NCI-H748 treated with DMSO at 0.1 percent for 48 hours (cell line): ENCODE measurements at places on chromosomes 2 and 18.

DNA sequence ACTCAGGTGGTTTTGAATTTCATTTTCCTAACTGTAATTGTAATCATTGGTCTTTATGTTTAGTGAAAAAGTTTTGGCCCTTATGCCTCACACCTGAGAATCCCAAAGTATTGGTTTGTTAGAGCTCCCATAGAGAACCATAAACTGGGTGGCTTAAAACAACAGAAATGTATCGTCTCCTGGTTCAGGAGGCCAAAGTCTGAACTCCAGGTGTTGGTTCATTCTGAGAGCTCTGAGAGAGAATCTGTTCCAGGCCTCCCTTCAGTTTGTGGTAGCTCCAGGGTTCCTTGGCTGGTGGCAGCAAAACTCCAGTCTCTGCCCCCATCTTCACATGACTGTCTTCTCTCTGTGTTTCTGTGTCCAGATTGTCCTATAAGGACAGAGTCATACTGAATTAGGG lies 11.0 kb downstream of the IL37 start:
- no peak for DNase-seq

- DNase-seq, result no peak
These were observed 38.3 kb upstream of the EPB41L3 start for GRCh38 chr18:5582076-5582475.

GRCh38 chr2:33022395-33022985 lies 75.7 kb downstream of the LTBP1 start:
- DNase-seq, result no peak

- no peak for DNase-seq
These were observed 126.9 kb downstream of the MAP3K20 start for GRCh38 chr2:173202570-173202969.

DNA sequence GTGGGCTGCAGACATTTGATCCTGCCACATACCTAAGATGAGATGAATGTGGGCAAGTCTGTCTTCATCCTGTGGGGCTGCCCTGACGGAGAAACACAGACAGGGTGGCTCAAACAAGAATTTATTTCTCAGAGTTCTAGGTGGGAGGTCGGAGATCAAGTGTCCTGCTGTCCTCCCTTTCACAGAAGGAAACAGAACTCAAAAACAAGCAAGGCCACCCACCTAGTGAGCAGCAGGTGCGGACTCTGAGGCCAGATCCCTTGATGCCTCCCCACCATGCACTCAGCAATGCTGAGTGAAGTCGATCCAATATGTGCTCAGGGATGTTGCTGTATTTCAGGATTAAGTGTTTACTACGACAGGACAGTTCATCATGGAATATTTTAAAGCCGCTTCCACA lies 63.0 kb upstream of the SNTG2 start:
- DNase-seq, result no peak

GRCh38 chr2:1976728-1977416 lies 232.6 kb upstream of the PXDN start:
- no peak for DNase-seq

DNA sequence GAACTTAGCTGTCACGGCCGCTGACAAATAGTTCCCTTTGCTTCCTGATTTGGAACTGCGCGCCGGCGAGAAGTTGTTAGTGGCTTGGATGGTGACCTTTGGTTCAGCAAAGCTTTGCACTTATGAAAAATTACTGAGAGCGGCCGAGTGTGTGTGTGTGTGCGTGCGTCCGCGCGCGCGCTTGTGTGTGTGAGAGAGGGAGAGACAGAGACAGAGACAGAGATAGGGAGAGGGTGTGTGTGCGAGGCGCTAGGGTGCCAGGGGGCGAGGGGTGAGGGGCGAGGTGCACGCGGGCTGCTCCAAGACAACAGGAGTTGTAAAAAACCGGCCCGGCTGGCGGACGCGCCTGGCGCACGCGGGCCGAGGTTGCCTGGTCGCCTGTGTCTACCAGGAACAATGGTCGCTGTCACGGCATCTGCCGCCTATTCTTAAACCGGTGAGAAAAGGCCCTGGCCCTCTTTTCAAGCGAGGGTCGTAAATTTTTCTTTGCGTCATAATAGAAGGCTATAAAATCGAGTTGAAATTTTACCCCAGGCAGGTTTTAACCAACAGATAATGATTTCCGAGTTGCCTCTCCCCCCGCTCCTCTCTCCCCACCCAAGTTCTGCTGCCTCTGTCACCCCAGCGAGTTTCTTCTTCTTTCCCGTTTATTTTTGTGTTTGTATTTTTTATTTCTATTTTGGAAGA lies 535 bp downstream of the HOXD3 start:
- DNase-seq, result peak; percentile 77

DNA sequence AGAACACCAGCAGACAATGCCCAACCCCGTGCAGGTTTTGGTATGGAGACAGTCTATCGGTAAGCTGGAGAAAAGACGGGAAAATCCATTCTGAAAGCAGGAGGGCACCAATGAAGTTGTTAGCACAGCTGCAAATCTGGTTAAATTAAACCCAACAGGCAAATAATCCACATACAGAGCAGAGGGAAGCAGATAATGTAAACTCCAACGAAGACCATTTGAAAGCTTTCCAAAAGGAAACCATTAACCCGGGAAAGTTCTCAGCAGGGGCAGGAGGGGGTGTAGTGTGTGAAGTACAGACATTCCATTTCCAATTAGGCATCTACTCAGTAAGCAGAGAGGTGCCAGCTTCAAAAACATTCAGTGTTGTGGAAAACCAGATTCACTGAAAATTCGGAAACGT lies 10.3 kb downstream of the EDAR start:
- peak; percentile 21 for DNase-seq

- no peak for DNase-seq
These were observed 54.0 kb upstream of the RIOK3 start for GRCh38 chr18:23399067-23399466.

DNA sequence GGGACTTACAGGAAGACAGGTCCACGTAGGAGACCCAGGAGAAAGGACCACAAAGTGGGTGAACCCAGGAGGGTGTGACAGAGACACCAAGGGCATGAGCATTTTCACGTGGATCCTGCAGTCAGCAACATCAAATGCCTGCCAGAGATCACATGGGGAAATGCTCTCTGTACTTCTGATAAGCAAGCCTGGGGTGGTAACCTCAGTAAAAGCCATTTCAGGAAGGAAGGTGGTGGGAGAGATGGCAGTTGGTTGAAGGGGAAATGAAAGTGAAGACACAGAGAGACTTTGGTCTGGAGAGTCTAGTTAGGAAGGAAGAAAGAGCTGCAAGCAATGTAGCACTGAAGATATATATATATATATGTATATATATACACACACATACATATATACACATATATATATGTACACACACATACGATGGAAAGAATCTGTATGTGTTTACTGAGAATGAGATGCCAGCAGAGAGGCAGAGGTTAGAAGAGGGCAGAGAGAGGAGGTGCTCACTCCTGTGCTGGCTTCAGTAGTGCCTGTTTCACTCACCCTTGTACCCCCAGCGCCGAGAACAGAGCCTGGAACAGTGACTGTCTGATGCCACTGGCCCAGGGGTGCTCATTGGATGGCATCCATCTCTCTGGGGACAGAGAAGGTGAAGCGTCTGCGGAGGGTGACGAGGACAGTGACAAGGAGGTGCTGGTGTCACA lies 314.9 kb downstream of the AFF3 start:
- DNase-seq, result no peak

DNA sequence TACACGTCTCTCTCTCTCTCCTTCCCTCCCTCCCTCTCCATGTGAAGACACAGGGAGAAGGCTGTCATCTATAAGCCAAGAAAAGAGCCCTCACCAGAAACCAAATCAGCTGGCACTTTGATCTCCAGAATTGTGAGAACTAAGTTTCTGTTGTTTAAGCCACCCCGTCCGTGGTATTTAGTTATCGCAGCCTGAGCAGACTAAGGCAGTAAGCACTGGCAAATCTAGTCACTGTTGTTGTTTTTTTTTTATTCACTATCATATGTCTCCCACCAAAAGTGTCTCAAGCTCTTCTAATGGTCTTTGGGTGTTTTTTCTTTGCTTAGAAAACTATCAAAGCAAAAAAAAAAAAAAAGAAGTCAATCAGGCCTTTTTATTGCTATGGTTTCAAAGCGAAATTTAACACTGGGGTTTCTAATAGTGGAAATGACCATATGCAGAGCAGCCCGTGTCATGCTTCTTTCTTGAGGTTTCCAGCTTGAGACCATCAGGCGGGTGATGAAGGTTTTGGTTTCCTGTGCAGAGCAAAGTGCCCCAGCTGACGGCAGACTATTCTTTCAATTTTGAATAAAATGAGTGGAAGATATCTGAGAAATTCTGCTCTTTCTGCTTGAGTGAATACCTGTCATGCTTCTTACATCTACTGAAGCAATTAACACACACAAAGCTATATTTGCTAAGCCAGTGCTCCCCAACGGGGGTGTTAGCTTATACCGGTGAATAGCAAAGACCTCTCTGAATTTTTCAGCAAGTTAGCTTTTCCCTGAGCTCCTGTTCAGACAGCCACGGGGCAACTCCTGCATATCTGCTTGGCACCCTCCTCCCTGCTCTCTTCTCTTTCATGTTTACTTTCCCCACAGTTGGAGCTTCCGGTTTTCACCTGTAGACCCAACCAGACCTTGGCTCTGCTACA lies 394.1 kb upstream of the ATP5MC3 start:
- no peak for DNase-seq

GRCh38 chr2:218002845-218003180 lies at the start of gene TNS1:
TSS of gene TNS1 (minus strand) at chr2:218002995. CDS start at chr2:218002872, 123 bp downstream.
- DNase-seq, result no peak

DNA sequence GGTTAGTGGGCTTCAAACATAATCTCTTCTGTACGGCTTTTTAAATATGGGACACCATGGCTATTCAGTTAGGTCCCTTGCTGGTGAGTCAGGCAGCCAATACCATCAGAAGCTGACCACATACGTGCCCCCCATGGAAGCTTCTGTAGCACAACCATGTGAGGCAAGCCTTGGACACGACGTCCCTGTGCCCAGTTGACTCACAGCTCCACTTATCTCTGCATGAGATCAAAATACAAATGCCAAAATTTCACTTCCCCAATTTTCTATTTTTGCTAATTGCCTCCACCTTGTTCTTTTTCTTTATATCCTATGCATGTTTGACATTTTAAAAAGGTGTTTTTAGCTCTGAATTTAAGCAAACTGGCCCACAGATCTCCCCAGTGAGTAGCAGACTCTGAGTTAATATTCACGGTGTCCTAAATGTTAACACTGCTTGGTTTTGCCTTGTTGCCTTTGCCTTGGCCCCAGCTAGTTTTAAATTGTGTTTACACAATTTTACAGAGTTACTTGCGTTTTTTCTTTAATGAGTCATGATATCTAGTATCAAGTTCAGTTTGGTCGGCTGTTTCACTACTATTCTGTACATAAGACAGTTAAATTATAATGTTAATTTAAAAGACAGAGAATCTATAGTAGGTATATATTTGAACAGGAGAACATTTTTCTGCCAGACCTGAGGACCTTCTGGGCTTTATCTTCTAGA lies 77.5 kb downstream of the CDCA7 start:
- DNase-seq, result no peak

- DNase-seq, result no peak
These were observed 85.7 kb upstream of the UNC80 start for GRCh38 chr2:209685963-209686362.

DNA sequence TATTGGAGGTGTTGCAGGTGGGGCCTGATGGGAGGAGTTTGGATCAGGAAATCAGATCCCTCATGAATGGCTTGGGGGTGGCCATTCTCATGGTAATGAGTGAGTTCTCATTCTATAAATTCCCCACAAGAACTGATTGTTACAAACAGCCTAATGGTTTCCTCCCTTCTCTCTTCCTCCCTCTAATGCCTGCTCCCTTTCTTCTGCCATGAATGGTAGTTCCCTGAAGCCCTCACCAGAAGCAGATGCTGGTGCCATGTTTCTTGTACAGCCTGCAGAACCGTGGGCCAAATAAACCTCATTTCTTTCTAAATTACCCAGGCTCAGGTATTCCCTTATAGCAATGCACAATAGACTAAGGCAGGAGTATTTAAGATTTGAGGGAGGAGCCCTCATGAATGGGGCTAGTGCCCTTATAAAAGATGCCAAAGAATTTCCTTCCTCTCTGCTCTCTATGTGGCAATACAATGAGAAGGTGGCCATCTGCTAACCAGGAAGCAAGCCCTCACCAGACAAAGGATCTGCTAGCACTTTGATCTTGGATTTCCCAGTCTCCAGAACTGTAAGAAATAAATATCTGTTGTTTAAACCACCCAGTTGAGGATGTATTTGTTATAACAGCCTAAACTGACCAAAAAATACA lies 251.8 kb downstream of the ZEB2 start:
- DNase-seq, result no peak

DNA sequence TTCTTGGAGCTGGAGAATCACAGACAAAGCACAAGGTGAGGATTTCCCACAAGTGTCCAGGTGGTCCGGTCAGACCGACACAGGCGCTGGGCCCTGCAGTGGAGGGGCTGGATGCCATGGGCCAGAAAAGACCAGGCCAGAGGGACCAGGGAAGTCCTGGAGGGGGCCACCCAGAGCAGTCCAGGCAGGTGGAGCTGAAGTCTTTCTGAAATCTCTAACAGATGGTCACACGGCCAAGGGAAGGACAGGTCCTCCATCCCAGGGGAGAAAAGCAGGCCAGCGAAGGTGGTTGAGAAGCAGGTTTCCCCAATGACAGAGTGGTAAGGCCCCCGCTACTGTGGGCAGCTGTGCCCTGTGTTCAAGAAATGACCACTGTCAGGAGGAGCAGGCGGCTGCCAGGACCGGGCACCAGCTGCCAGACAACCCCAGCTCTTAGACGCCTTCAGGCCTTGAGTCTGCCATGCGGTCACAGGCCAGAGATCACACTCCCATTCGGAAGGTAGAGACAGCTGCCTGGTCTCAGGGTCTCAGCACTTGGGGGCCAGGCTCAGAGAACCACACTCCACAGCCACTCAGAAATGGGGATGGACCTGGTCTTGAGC lies 25.9 kb downstream of the HS1BP3 start:
- no peak for DNase-seq

- peak; percentile 56 for DNase-seq
These were observed 83.0 kb downstream of the ADD2 start for GRCh38 chr2:70684846-70685622.

DNA sequence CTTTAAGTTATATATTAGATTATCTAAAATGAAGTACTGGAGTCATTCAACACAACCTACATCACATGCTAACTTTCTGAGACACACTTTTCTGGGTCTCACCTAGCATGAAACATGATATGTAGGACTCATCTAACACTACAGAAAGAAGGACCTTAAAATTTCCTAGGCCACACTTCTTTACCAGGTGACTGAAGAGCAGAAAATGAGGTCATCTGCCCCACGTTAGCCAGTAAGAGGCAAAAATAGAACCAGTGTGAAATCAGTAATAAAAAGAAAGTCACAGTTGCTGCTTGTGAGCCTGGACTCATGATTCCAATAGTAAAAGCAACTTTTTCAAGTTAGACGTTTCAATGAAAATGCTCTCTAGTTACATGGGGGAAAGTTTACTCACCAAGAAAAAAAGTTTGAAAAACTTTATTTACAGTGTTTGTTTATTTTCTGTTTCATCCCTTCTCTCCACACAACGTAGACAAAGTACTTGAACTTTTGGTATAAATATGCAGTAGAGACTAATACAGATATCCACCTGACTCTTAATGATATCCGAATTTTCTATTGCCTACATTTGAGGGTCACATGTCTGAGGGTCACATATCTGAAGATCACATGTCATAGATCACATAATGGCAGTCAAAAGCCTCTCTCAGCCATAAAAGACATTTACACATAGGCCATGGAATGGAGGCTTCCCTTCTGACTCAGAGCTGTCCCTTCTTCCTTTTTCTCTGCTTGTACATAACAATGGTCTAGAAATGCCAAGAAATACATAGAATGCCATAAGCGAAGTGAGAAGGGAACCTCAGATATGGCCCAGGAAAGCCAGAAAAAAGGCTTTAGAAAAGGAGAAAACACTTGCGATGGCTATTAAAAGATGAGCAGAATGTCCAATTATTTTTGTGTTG lies 362.9 kb downstream of the ZEB2 start:
- no peak for DNase-seq

GRCh38 chr2:198762441-198762840 lies 695.3 kb downstream of the SATB2 start:
- no peak for DNase-seq

GRCh38 chr2:69779258-69780001 lies 37.5 kb downstream of the ANXA4 start:
- no peak for DNase-seq
